Activated CD4-positive, alpha-beta memory T cell treated with anti-CD3 and anti-CD28 coated beads for 36 hours (primary cell): ENCODE measurements at places on chromosomes 3 and 15.

DNA sequence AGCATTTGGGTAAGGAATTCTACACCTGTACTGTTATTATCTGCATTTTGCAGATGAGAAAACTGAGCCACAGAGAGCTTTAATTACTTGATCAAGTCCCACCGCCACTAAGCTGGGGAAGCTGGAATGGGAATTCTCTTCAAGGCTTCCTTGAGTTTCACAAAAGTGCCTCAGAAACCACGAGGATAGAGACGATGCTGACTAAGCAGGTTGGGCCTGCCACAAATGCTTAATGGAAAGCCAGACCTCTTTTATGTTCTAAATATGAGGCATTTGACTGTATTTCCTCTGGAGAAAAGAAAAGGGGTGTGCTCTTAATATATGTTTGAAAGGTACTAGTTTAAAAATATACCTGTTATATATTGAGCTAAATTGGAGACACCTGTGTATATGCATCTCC is 34.7 kb downstream of the ADAMTS9 start:
- DNase-seq: no peak

- no peak for DNase-seq
Observed at GRCh38 chr3:48784426-48785120, 63.1 kb downstream of the PRKAR2A start.

GRCh38 chr15:74614744-74615507 is 710 bp upstream of the CLK3 start:
- DNase-seq: peak; percentile 89

DNA sequence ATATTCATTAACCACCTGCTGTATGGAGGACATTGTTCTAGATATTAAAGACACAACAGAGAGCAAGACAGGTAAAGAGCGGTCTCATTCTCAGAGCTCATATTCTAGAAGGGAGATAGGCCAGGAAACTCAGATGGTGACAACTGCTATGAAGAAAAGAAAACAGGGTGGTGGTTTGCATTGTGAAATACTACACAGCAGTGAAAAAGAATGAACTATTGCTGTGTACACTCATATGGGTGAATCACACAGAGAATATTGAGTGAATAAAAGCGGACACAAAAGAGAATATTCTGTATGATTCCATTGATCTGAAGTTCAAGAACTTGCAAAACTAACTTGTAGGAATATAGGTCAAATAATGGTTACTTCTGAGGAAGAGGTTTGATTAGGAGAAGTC is 76.7 kb downstream of the TOP2B start:
- DNase-seq: no peak

GRCh38 chr3:76679541-76679940 is 360.4 kb upstream of the ROBO2 start:
- DNase-seq: no peak

GRCh38 chr15:45648521-45649200 is 13.8 kb downstream of the SQOR start:
- peak; percentile 23 for DNase-seq

DNA sequence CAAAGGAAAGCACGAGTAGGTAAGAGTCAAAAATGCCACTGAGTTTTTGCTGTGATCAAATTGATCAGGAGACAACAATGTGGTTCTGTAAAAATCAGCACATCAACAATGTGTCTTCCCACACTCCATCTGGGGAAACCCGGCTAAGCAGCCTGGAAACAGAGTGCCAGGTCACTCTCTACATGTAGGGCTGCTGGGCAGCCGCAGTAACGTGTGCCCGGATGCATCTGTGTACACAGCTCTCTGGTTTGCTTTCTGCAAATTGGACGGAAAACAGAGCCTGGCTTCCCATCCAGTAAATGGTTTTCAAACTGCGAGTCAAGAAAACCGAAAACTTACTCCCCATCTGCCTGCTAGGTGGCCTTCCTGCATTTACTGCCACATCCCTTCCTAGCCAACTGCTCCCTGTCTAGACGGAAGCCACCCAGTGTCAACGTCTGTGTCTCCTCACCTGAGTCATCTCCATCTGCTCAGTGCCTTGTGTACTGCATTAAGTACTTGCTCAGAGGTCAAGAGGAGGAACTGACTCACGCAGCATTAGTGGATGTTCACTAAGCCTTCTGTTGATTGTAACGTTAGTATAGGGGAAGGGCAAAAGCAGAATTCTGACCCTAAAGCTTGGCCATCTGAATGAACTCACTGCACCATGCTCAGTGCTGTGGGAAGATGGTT is 124.1 kb downstream of the TJP1 start:
- no peak for DNase-seq

- no peak for DNase-seq
Observed at GRCh38 chr3:61616586-61616985, 55.2 kb downstream of the PTPRG start.

GRCh38 chr15:76099388-76099787 is 39.6 kb downstream of the TMEM266 start:
- DNase-seq: no peak

DNA sequence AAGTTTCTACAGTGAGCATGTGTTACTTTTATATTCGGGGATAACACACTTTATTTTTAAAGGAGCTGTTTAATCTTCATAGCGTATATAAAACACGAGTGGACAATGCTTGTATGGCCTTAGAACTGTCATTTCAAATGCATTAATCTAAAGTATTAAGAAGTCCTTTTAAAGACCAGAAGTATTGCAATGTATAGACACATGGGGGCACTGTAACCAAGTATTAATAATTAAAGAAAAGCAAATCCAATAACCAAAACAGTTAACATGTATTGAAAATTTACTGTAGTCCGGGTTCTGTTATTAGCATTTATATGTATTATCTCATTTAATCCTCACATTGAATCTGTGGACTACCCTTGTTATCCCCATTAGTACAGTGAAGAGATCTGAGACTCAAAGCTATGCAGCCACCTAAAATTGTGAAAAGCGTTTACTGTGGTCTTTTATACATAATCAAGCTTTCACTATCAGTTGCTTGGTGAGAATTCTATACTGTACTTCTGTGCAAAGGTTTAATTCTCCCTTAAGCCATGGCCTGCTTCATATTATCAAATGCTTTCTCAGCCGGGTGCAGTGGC is 10.1 kb downstream of the ARL14 start:
- DNase-seq: no peak

DNA sequence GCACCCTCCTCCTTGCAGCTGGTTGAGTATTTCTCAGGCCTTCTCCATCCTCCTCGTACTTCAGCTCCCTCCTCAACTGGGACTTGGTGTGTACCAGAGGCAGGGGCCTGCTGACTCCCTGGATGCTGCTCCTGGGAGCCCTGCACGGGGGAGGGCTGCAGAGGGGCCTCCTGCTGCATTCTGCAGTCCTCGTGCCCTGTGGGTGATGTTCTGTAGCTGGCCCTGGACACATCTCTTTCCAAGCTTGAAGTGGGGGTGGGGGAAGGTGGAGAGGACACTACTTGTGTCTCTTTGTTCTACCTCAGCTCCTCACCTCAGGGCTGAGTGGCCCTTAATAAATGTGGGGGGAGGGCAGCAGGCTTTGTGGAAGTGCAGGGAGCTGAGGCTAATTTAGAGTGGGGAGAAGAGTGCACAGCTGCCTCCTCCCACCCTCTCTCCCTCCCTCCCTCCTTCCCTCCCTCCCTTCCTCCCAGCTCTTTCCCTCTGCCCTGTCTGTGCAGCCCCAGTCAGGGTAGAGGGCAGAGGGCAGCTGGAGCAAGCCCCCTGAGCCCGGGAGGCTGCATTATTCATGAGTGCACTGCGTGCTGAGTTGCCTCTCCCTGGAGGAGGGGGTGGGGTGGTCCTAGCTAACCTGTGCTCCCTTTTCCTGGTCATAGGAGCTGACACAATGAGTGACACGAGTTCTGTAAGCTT is 3.7 kb upstream of the GRM2 start:
- no peak for DNase-seq

- no peak for DNase-seq
Observed at GRCh38 chr3:161700998-161701397, 204.4 kb downstream of the OTOL1 start.

DNA sequence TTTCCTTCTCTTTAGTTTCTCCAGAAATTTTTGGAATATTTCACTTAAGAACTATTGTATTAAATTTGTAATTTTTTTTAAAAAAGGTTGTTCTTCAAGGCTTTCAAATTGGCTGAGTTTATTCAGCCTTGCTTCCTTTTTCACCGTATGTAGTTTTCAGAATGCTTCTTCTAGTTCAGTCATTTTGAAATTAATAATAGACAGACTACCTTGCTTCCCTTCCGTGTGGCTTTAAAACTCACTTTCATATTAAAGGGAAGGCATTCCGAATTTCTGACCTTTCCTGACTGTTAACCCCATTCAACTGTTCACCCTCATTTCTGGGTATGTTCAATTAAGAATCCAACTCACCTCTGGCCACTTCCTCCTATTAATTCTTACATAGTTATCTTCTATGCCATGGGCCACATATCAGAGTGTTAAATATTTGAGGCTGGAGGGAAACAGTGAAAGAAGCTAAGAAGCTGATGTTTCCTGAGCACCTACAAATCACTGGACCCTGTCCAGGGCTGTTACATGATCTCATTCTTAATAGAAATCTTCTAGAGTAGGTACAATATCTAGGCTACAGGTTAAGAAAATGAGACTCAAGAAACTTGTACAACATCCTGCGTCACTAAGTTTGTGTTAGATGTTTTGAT is 237.5 kb downstream of the P3H2 start:
- DNase-seq: no peak

- no peak for DNase-seq
Observed at GRCh38 chr3:45084820-45085816, 59.0 kb downstream of the CLEC3B start.

DNA sequence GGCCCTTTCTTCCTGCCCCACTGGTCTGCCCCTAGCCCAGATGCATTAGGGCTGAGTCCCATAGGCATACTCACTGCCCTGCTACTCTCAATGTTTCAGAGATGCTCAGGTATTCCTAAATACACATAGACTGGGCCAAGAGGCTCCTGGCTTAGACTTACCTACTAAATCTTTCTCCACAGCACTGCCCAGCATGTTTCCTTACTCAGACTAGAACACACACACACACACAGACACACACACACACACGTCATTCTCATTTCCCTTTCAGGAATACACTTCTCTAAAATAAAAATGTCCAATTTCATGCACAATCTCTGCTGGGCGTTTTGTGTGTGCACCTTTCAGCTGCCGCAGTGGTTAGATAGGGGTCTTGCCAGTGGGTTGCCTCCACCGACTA is 175.7 kb downstream of the FAM43A start:
- DNase-seq: no peak

- DNase-seq: no peak
Observed at GRCh38 chr15:80437334-80437891, 33.2 kb downstream of the ARNT2 start.

GRCh38 chr3:158313338-158313927 is 203.5 kb downstream of the RSRC1 start:
- no peak for DNase-seq

DNA sequence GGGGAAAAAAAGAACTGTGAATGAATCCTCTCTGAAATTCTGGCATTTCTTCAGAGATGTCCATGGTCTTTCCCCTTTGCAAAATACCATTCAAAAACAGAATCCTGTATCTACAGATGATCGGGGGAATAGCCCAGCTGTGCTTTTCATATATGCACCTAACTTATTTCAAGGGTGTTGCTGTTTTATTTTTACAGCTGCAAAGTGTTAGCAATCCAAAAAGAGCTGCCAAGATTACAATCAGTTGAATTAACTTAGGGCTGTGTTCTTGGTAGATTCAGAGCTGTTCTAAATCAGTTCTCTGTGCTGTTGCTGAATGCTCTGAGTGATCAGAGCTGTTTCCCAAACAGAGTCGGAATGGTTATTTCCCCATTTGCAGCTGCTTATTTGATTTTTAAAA is 175.7 kb upstream of the SEMA6D start:
- no peak for DNase-seq

- DNase-seq: peak; percentile 96
Observed at GRCh38 chr3:50587806-50588758, 18.8 kb downstream of the HEMK1 start.

DNA sequence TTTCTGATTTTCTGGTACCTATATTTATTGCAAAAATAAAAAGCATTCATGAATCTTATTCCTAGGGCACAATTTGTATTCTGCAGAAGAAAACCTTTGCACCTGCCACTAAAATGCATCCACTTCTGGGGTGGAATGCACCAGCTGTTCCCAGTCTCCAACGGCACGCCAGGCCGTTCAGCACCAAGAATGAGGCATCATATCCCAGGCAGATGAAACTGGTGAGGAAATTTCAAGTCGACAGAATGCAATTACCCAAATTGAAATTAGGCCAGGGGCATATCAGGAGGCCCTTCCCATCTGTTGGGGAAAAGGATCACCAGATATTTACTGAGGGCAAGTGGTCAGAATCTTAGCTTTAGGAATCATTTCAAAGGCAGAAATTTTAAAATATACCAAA is 13.6 kb upstream of the RBMS3 start:
- DNase-seq: no peak

DNA sequence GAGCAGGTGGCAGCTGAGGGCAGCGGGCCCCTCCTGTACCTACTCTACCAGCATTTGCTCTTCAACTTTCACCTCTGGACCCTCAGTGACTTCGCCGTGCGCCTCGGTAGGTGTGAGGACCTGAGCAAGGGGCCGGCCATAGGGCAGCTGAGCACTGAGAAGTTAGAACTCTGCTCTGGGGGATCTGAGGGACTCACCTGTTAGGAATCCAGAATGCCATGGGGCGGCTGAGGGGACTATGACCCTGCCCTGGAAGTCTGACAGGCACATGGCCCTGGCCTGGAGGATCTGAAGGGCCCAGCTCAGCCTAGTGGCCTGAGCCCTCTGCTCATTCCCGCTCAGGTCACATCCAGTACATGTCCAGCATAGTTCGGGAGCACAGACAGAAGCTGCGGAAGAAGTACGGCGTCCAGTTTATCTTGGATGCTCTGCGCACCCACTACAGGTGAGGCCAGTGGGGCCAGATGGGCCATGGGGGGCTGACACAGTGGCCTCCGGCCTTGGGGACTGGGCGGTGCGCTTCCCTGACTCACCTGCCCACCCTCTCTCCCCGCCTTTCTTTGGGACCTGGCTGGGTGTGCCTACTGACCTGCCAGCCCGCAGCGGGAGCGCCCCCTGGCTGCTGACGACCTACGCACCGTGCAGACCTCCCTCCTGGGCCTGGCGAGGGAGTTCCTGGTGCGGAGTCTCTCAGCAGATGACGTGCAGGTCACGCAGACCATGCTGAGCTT is 18.8 kb downstream of the NBEAL2 start:
- DNase-seq: peak; percentile 82

GRCh38 chr15:82128401-82129148 is 82.8 kb upstream of the MEX3B start:
- DNase-seq: no peak

DNA sequence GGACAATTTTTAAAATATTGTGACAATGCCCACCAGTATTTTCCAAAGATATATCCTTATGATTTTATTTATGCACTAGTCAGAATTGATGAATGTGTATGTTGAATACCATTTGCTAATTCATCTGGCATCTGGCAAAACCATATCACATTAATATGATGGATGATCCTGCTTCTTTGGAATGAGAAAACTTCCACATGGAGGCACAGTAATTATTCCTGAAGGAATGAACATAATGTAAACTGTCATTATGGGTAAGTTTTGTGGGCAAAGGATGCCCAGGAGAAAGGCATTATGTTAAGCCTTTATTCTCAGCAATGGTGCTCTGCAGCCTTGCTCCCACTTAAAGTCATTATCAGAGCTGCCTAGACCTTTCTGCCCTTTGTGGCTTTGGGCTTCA is 113.0 kb upstream of the MME start:
- no peak for DNase-seq

GRCh38 chr3:129934234-129935123 is 40.0 kb upstream of the TRH start:
- DNase-seq: peak; percentile 31

GRCh38 chr3:136546720-136547119 is 205.5 kb downstream of the STAG1 start:
- no peak for DNase-seq
